ENCODE measurements at places on chromosomes 16 and 17.

DNA sequence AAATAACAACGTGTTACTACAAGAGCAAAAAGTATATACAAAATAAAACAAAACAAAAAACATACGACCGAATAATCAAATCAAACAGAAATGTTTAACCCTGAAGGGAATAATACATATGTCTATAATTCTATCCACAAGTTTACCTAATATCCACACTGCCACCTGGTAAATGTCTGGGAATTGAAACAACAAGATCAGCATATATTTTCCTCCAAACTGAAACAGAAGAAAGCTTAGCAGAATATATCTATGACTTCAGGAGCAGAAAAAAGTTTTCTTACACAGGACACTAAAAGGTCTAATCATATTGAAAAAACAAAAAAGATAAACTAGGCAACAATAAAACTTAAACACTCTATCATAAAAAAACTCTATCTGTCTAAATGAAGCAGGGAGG is 404.0 kb downstream of the CDH11 start:
- DNase-seq: no peak

DNA sequence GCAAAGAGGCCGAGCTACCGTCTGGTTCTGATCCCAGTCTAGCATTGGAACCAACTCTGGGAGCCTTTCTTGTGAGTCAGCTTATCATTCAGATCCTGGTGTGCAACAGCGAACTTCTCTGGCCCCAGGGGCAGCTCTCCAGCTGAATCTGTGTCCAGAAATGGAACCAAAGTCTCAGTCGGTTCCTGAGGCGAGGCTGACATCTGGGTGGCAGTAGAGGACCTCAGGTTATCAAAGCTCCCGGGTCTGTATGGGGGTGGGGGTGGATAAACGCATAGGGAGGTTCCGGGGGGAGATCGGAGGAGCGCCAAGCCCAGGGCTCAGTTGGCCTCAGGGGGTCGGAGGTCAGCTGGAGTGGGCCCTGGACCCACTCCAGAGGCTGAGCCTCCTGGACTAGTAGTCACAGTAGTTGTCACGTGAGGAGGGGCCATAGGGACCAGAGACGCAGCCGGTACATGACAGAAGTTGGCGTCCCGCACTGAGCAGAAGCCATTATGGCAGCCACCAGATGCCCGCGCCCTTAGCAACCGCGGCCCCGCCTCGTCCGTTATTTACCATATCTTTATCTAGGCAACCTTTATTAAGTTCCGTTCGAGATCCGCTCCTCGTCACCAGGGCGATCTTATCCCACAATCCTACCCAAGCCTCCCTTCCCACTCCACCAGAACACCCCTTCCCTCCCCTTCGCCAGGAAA is 12.9 kb downstream of the RDM1 start:
- DNase-seq: no peak

DNA sequence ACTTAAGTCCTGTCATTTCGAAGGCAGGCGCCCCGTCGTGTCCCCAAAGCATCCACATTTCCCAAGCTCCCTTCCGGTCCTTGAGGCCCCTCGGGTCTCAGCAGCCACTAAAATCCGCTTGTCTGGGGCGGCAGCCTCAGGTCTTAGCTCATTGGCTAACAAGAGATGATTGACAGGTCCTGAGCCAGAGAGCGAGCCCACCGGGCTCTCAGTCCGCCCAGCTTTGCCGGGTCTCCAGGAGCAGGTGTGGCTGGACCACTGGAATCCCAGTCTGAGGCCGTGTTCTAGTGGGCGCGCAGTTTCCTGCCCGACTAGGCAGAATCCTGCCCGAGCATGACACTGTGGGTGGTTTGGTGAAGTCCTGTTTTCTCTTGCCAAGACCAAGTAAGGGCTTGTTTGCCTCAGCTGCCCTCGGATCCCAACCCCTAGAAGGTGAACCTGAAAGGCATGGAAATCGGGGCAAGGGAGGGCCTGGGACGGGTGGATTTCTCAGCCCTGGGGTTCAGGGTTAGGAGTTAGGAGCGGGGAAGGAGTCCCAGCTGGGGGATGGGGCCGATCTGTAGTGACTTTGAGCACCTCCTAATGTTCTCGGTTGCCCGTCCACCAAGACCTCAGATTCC is 42.8 kb downstream of the MRC2 start:
- DNase-seq: no peak

DNA sequence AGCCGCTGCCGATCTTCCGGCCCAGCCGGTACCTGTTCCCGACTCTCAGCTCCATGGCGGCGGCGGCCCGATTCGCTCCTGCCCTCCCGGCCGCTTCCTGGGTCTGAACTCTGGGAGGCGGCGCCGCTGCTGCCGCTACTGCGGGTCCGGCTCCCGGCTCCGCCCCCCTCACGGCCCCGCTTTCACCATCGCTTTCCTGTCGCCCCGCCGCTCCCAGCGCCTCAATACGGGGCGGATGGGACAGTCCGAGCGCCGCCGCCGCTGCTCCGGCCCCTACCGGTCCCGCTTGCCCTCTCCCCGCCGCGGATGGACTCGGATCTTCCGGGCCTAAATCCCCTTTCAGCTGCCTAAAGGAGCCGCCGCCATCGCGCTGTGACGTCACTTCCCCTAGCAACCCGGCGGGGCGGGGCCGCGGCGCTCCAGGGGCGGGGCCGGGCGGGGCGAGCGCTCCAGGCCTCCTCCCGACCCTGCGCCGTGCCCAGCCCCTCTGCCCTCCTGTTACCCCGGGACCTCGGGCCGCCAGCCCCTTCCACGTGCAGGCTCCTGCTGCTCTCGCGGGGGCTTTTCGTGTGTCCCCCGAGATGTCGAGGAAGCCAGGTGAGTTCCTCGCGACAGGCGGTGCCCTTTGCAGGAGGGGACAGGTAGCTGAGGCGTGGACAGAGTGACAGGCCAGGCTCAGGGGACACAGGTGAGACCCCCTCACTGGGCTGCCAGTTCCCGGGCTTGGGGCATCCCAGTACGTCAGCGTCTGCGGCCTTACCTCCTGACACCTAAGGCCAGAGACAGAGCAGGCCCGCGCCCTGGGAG is at the start of gene CSNK1D:
CSNK1D (minus strand) TSS at position 374 of the 807 bp plus-strand sequence; CDS start at position 55, 319 bp downstream.
- DNase-seq: peak; percentile 92

DNA sequence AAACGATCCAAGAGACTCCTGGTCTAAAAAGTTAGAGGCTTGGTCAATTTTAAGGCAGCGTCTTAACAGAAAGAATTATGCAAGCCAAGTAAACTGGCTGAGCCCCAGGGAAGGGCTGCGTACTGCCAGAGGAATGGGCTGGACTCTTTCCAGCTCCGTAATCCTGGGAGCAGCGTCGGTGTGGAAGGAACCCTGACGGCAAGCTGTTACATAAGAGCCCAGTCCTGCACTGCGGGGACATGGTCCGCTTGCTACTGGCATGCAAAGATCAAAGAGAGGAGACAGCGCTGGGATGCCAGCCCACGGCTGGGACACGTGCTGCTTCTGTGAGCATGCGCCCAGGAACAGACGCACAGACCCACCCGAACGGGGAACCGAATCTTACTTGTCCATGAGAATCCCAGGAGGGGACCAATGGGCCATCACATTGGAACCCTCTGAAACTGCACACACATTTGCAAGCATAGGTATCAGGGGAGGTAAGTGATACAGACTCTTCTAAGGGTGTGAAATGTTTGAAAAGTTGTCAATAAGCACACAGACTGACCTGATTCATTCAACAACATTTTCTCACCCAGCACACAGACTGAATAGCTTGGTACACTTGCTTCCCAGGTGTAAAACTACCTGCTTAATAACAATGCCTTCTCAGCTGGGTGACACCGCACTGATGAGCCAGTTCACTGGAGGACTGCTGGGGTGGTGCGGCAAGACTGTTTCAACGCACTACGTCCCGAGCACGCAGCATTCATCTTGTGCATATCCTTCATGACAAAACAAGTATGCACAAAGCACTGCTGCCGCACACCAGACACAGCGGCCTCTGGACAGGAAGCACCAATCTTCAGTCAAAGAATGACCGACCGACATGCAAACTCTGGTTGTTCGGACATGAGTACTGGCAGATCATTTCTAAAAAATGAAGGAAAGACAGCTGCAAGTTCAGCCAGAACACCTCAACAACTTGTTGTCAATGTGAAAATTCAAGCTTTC is 94.9 kb downstream of the ANKRD11 start:
- DNase-seq: peak; percentile 88

Data from tibial nerve (tissue), 4 donors.